ENCODE measurements at places on chromosomes 7 and 10.

- DNase-seq: no peak
These were observed 238.1 kb upstream of the BMPER start for GRCh38 chr7:33667196-33667595.

DNA sequence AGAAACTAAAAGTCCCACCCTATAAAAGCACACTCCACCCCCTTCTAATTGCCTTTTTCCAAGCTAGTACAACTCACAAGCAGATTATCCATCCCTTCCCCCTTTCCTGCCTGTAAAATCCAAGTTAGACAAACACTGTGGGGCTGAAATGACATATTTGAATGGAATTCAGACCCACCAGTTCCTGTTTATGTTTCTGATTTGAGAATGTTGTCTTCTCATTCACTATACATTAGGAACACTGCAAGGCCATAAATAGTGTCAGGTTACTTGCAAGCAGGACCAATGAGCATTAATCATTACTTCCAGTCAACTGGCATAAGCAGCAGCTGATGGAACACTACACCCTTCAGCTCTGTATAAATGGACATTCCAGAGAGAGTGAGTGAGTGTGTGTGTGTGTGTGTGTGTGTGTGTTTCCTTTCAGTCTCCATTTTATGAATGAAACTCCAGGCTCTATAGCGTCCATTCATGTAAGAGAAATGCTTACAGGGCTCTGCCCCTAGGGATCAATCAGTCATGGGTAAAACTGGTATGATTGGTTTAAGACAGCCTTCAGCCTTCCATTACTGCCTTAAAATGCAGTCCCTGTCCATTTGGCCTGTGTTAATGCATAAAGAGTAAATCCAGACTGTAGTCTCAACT, 69.3 kb downstream of the ETV1 start:
- DNase-seq: no peak

DNA sequence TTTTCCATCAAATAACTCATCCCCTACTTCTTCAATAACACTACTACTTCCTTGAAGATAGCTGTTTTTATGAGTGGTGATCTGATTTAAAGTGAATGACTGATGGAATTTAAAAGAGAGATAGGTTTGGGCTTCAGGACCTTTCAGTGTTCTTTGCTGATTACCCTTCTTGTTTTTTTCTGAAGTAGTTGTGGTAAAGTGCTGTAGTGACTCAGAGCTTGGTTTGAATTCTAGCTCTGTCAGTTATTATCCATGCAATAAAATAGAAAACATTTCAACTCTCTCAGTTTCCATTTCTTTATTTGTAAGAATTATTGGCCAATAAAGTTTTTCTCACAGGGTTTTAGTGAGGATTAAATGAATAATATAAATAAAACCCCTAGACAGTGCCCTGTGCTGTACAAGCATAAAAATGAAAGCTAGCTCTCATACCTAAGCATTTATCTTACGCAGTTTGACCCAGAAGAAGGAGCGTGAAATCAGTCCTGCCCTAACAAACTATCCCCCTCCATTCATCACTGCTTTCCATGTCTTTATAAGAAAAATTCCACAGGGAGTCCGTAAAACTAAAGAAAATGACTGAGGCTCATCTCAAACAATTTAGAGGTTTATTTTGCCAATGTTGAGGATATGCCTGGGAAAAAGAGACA, 25.1 kb upstream of the AKAP9 start:
- no peak for DNase-seq

DNA sequence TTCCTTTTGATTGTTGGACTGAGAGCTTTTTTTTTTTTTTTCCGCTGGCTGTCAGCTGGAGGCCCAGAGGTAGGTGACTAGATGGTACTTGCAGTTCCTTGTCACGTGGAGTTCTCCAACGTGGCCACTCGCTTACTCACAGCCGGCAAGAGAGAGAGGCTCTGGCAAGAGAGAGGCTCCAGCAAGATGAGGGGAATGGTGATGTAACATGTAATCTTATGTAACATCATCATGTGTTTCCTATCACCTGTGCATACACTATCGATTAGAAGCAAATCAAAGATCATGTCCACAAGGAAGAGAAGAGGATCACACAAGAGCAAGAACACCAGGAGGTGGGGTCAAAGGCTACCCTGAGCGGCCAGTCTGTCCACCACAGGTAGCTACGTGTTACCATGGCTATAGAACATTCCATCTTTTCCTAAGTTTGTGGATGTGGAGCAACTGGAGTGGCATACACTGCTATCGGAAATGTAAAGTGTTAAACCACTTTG, 4.0 kb upstream of the BORCS7 start:
- no peak for DNase-seq

Measured in CD4-positive, alpha-beta T cell treated with Interleukin-10 for 1 hour (primary cell).